Cardiac muscle cell (in vitro differentiated cells and primary cell): ENCODE measurements at places on chromosomes 7 and 10. TPM values are rescaled to one million over a fixed set of nuclear protein-coding genes. Genes with fewer than 3 reads are reported as not detected.
A peak's percentile ranks its signal among the peaks of the same experiment; 100 is the strongest.

DNA sequence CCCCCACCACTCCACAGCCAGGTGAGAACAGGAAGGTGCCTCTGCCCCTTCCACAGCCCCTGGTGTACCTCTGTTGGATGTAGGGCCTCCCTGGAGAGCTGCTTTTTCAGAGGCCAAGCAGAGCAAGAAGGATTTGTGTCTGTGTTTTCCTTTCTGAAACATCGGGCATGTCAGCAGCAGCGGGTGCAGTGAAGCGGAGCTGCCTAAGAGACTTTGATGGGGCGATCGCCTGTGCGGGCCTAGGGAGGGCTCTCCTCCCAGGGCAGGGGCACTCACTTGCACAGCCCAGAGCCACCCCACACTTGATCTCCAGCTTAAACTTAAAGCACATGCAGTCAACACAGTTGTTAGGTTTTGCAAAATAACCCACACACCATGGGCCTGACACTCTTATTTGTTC is 324.7 kb downstream of the ACTR3B start:
- H3K27ac ChIP-seq: no peak overlapping the region
- H3K4me1 ChIP-seq: no peaks in the 10 kb centered on the region
- H3K36me3 ChIP-seq: no peaks in the 10 kb centered on the region
- no peaks in the 10 kb centered on the region for H3K27me3 ChIP-seq
- DNase-seq: no peak

NUTM2E gene
- total RNA-seq: 0.07 TPM in 1 of 2 replicates, not detected in the other

IDI2 gene
- total RNA-seq: not detected in 2 replicates

PRF1 gene
- 0.07 TPM in 1 of 2 replicates, not detected in the other for total RNA-seq

RARRES2 gene
- total RNA-seq: 4.2 and 5.5 TPM in 2 replicates

NOBOX gene
- not detected in 2 replicates for total RNA-seq

- no peaks in the 10 kb centered on the region for H3K36me3 ChIP-seq
- no peak overlapping the region for H3K27ac ChIP-seq
- no peaks in the 10 kb centered on the region for H3K27me3 ChIP-seq
- DNase-seq: no peak
- no peaks in the 10 kb centered on the region for H3K4me1 ChIP-seq
- H3K4me3 ChIP-seq: no peak overlapping the region
These were observed 43.3 kb upstream of the PLXDC2 start for GRCh38 chr10:19772972-19773371.

SYT15 gene
- total RNA-seq: 0.27 and 1.1 TPM in 2 replicates

CLDN4 gene
- 0.46 and 0.48 TPM in 2 replicates for total RNA-seq

DNA sequence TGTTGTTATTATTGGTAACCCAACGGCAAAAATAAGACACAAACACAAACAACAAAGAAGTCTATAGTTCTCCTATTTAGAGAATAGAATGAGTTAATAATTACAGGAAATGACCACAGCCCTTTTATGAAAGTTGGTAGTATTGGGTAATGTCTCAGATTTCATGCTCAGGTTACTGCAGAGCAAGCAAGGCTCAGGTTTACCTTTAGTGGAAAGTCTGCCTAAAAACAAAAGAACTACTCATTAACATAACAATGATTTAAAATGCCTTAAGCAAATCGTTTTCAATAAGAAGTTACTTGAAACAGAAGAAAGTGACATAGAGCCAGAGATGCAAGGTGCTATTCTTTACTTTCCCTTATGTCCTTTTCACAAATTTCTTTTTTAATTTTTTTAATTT is 441.2 kb downstream of the PLXDC2 start:
- DNase-seq: no peak
- no peaks in the 10 kb centered on the region for H3K27me3 ChIP-seq
- no peaks in the 10 kb centered on the region for H3K4me1 ChIP-seq
- H3K27ac ChIP-seq: no peak overlapping the region
- no peak overlapping the region for H3K4me3 ChIP-seq

DNA sequence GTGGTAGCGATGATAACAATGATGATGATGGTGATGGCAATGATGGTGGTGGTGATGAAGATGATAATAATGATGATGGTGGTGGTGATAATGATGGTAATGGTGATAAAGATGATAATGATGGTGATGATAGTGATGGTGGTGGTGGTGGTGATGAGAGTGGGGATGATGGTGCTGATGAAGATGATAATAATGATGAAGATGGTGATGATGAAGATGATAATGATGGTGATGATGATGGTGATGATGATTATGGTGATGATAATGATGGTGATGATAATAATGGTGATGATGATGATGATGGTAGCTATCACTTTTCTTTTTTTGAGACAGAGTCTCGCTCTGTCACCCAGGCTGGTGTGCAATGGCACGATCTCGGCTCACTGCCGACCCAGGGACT is 144.5 kb upstream of the PCBD1 start:
- no peak overlapping the region for H3K27ac ChIP-seq
- H3K4me1 ChIP-seq: peaks cover 34% of the 10 kb centered on the region
- DNase-seq: no peak
- H3K36me3 ChIP-seq: no peaks in the 10 kb centered on the region
- no peaks in the 10 kb centered on the region for H3K27me3 ChIP-seq
- H3K4me3 ChIP-seq: no peak overlapping the region

DNA sequence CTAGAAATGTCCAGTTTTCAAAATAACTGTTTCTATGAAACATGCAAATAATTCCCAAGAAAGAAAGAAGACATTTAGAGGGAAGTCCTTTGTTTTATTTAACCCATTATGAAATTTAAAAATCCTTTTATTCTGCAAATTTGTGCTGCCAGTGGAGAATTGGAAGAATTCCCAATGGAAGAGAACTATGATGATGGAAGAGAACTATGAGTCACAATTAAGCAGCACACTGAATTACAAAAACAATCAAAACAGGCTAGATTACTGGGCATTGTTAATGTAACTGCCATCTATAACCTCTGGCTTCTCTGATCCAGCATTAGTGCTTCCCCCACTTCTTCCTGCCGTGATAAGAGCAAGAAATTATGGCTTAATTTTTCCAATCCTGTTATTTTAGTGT is 126.2 kb upstream of the FEZF1 start:
- no peak overlapping the region for H3K4me3 ChIP-seq
- no peaks in the 10 kb centered on the region for H3K36me3 ChIP-seq
- DNase-seq: no peak
- H3K27ac ChIP-seq: no peak overlapping the region

- DNase-seq: peak; percentile 28
- H3K27ac ChIP-seq: no peak overlapping the region
- H3K27me3 ChIP-seq: peaks cover 53% of the 10 kb centered on the region
These were observed 581 bp downstream of the PTPRZ1 start for GRCh38 chr7:121873289-121874194.

- H3K4me3 ChIP-seq: no peak overlapping the region
- no peak overlapping the region for H3K27ac ChIP-seq
- H3K4me1 ChIP-seq: no peaks in the 10 kb centered on the region
- no peaks in the 10 kb centered on the region for H3K27me3 ChIP-seq
- DNase-seq: no peak
These were observed 166.0 kb downstream of the RNF216 start for GRCh38 chr7:5615190-5616070.

- no peak overlapping the region for H3K4me3 ChIP-seq
- no peaks in the 10 kb centered on the region for H3K36me3 ChIP-seq
- peak overlapping the region; percentile 79 for H3K27ac ChIP-seq
- no peak for DNase-seq
These were observed 34.5 kb downstream of the PPP1R3C start for GRCh38 chr10:91598211-91598977.

DNA sequence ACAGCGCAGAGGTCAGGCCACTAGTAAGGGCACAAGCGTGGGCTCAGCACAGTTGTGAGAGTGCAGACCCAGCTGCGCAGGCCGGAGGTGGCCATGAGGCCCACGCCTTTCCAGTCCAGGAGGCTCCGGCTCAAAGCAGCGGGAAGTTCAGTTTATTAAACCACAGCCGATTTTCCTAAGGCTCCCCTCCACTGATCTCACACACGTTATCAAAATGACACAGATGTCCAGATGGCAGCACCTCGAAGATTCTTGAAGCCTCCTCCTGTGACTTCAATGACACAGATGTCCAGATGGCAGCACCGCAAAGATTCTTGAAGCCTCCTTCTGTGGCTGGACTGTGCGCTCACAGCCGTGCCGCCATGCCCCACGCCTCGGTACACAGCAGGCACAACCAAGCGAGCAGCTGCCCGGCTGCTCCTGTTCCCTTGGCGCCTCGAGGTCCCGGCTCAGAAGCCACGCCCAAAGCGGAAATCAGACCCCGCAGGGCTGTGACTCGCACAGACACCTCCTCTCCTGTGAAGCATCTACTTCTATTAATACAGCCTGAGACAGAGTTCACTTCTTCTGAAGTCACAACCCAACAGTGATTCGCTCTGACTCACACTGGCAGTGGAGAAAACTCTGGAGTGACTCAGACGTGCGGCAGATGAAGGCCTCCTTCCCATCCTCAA is 122.7 kb downstream of the MAD1L1 start:
- H3K27me3 ChIP-seq: no peaks in the 10 kb centered on the region
- H3K36me3 ChIP-seq: no peaks in the 10 kb centered on the region
- DNase-seq: no peak
- H3K4me3 ChIP-seq: no peak overlapping the region
